ENCODE measurements at places on chromosomes 5 and 9.

DNA sequence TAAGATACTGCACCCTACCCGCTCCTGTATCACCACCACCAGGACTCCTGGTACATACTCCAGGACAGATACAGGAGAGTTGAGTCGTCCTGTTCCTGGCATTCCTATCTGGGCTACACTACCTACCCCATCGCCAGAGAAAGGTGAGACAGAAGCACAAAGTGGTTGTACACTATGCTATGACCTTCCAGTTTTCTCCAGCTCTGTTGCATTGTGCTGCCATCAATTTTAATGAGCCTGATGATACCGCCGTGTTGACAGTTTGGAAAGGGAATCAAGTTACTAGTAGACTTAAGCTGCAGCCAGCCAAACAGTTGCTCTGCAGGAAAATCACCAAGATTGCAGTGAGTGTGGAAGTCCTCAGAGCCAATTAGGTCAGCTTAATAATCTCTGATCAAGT lies 35.2 kb downstream of the ANP32B start:
- DNase-seq: no peak

- no peak for DNase-seq
Measured at GRCh38 chr5:75933489-75933888, 149.7 kb upstream of the SV2C start.

GRCh38 chr9:97941323-97941722 lies 3.4 kb upstream of the HEMGN start:
- DNase-seq: no peak

GRCh38 chr5:113969901-113970300 lies 392.0 kb upstream of the KCNN2 start:
- DNase-seq: no peak

GRCh38 chr5:172450861-172451695 lies 3.2 kb downstream of the SH3PXD2B start:
- peak; percentile 65 for DNase-seq

DNA sequence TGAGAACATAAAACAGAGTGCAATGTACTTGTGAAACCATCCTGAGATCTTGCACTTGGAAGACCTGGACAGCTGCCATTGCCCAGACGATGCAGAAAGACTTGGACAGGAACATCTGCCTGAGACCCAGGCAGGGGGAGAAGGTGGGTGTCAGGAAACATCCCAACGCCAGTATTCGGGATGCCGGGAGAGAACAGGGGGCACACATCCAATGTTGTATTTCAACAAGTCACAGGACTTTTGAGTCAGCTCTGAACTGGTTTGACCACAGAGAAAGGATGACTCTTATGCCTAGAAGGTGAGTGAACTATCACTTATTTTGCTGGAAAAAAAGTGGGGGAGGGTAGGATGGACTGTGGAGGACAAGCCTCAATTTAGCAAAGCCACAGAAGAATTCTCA lies 124.6 kb downstream of the ROR2 start:
- DNase-seq: no peak

GRCh38 chr5:174312270-174312617 lies 266.7 kb downstream of the NSG2 start:
- no peak for DNase-seq

DNA sequence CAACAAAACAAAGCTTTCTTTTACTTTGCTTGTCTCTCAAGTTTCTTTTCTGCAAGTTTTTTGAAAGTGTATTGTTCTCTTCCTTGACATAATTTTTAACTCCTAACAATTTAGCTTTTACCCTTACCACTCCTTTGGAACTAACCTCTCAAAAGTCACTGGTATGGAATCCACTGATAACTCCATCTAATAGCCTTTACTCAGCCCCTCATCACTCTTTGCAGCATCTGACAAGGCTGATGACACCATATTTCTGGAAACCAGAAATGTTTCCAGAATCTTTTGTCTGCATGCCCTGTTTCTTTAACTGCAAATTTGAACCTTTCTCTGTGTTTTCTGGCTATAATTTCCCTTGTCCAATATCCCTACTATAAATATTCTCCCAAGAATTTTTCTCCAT lies 46.5 kb downstream of the ZNF474 start:
- DNase-seq: no peak

DNA sequence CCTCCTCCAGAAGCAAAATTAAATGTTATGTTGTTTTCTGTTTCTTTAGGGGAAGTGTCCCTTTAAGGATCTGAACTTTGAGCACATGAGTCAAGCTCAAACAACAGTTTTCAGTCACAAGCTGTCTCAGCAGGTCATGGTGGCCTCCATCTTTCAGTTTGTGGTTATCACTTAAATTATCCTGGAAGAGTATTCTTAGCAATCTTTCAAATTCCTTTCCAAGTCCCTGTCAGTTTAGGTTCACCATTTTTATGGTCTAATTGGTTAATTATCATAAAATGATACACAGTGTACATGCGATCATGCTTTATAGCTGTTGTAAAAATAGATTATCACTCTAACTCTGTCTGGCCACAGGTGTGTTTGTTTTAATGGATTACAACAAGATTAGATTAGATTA lies 43.1 kb upstream of the SELENOP start:
- peak; percentile 38 for DNase-seq

Measured in suppressor macrophage treated with lipopolysaccharide for 1 hour (primary cell).